Activated CD4-positive, alpha-beta T cell treated with anti-CD3 and anti-CD28 coated beads, Interleukin-2, Interleukin-4, amounts not matched to agents 100 ng/mL and 50 ng/mL, durations not matched to agents 16 hours and 8 hours (primary cell): ENCODE measurements at places on chromosomes 13 and 19.

DNA sequence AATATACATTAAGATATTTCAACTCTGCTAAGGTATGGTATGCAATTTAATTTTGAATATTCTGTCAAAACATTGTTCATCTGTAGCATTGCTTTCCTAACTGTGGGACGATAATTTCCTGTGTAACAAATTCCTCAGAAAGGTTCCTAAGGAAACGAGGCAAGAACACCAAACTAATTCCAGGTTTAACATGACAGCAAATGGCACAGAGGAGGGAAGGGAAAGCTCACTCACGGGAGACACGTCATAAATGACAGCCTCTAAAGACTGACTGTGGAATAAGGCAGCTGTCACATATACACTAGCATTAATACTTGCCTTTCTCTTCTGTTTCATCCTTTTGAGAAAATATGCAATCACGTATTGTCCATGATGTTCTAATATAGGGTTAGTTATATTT lies 380.6 kb downstream of the LIG4 start:
- DNase-seq = no peak

DNA sequence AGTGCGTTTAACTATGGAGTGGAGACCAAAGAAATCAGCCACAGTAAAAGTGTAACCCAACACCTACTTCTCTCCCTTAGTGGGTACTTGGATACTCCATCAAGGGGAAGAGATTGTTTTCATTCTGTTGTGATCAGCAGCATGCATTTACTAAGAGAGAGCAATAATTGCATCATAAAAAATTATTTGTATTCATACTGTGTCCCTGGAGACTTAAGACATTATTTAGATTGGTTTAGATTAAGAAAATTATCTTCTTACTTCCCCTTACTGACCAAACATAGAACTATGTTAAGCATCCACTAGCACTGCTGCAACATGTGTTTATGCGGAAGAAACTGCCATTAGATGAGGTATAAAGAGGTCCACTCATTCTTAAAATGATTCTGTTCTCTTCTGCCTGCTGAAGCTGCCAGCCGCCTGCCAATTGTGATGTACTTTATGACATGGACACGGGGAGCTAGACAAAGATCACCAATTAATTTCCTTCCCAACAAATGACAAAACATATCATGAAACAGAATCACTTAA lies 738.5 kb downstream of the DIAPH3 start:
- no peak for DNase-seq

DNA sequence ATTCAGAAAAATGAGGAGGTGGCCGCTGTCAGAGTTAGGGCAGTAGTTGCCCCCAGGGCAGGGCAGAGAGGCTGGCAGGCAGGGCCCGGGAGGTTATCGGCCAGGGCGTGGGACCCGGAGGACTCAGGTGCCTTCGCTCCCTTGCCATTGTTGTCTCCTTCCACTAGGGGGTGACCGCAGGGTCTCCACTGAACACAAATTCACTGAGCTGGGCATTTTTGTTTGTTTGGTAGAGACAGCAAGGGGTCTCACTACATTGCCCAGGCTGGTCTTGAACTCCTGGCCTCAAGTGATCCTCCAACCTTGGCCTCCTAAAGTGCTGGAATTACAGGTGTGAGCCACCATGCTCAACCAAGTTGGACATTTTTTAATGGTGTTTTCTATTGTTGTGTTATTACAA lies 25.1 kb downstream of the CARS2 start:
- DNase-seq = peak; percentile 16

GRCh38 chr19:40283414-40284250 lies 1.5 kb downstream of the AKT2 start:
- DNase-seq = no peak

GRCh38 chr19:18328340-18329034 lies 5.6 kb upstream of the LSM4 start:
- peak; percentile 95 for DNase-seq

DNA sequence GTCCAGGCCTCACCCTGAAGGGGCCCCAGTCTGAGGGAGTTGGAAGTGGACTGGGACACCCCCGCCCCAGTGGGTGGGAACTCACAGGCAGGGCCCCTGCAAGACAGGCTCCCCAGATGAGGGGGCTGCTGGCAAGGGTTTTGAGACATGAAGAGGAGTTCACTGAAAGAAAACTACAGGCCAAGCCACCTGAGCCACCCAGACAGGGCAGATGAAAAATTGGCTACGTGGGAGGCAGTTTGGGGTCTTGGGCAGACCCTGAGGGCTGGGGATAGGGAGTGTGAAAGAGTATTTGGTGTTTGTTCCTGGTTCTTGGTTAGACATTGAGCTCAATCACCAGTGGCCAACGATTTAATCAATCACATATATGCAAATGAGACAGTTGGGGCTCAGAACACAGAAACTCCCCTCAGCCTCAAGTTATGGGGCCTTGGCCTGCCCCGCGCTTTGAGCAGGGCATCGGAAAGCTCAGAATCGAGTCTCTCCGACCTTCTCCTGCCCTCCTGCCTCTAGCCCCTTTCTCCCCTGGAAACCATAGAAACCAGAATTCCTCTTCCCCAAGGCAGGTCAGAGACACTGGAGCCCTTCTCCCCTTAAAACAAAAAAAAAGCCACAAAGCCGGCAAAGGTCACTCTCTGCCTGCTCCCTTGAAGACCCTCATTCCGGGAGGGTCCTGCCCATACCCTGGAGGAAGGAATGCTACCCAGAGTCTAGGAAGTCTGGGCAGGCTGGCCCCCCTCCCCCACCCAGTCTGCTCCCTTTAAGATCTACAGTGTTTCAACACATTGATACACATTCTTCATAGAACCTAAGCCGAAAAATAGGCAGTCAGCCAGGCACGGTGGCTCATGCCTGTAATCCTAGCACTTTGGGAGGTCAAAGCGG lies 1.3 kb upstream of the ISYNA1 start:
- DNase-seq = no peak

- no peak for DNase-seq
Measured at GRCh38 chr13:21641629-21642028, 29.2 kb upstream of the FGF9 start.
